ENCODE measurements at places on chromosomes 7 and 10. TPM values are rescaled to one million over a fixed set of nuclear protein-coding genes. Genes with fewer than 3 reads are reported as not detected.

Gene VPS37D
- polyA plus RNA-seq, result 2.1 TPM

Gene EVX1
- not detected for polyA plus RNA-seq

- no peak for DNase-seq
Measured at GRCh38 chr7:1964211-1964912, 268.4 kb downstream of the MAD1L1 start.

- DNase-seq, result no peak
Measured at GRCh38 chr7:67267914-67268313, 271.3 kb downstream of the TYW1 start.

Gene EPHB4
- polyA plus RNA-seq, result 58.3 TPM

Gene LIPM
- not detected for polyA plus RNA-seq

Gene ADAMTS14
- polyA plus RNA-seq, result 21.0 TPM

Gene SLC13A1
- not detected for polyA plus RNA-seq

GRCh38 chr10:128823201-128823600 is 643.8 kb upstream of the MGMT start:
- DNase-seq, result no peak

GRCh38 chr10:35552650-35553342 is 52.3 kb upstream of the GJD4 start:
- no peak for DNase-seq

- no peak for DNase-seq
Measured at GRCh38 chr7:374706-375311, 84.8 kb downstream of the FOXL3 start.

DNA sequence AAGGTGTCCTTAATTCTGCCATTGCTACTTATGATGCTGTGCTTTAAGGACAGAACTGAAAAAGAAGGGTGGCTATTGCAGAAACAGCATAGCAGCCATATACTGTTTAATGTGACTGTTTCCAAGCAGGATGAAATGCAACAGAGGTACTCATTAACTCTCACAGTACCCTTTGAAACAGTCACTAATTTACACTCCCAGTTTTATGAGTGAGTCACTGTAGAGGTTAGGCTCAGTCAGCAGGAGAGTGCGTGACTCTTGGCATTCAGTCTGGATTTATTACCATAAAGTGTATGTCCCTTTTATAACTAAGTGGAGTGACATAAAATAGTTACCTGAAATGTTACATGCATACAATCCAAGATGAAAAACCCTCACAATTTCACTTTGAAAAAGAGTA is 27.7 kb downstream of the ALDH18A1 start:
- DNase-seq, result no peak

- DNase-seq, result peak; percentile 39
Measured at GRCh38 chr10:124579011-124579399, 117.4 kb downstream of the LHPP start.

- no peak for DNase-seq
Measured at GRCh38 chr10:71264345-71265200, 52.2 kb downstream of the UNC5B start.

GRCh38 chr10:34626158-34626880 is 188.8 kb downstream of the PARD3 start:
- DNase-seq, result peak; percentile 83

- DNase-seq, result no peak
Measured at GRCh38 chr10:86344714-86345161, 21.9 kb downstream of the GRID1 start.

Gene FUOM
- 9.3 TPM for polyA plus RNA-seq

Gene LGI1
- polyA plus RNA-seq, result 26.4 TPM

Gene RTKN2
- 4.1 TPM for polyA plus RNA-seq

Gene BTBD16
- polyA plus RNA-seq, result not detected

GRCh38 chr7:129859183-129859582 is 93.6 kb downstream of the UBE2H start:
- DNase-seq, result no peak

Gene UBTD1
- polyA plus RNA-seq, result 15.9 TPM

DNA sequence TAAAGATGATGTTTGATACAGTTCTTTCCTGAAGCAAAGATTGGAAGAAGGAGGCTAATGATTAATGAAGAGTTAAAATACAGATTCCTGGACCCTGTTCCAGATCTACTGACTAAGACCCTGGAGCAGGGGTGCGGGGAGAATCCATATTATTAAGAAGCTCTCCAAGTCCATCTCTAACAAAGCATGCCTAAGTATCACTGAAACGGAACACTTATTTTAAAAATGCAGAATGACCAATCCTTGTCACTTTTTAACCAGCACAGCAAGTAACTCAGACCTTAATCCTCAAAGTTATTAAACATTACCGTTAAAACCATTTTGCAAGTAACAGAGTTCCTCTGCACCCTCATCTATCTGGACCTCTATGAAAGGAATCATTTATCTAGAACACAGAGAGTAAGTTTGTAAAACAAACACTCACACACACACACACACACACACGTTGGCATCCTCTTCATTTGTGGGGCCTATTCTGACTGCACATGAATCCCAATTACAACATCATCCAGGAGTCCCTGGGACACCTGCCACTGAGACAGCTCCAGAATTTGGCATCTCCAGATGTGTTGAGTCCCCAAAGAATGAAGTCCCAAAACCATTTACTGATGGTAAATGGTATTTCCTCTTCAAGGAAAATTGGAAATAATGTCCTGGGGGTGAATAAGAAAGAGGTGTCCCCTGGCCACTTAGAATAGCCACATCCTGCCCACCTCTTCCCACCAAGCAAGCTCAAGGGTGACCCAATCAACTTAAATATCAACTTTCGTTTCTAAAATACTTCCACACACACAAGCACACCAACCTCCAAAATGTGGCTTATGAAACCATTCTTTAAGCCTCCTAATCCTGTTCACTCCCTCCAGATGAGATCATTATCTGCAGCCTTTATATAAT is 117.5 kb downstream of the PARD3 start:
- DNase-seq, result no peak

Gene GDF10
- 2.0 TPM for polyA plus RNA-seq

- no peak for DNase-seq
Measured at GRCh38 chr10:48467669-48468068, 137.2 kb downstream of the ARHGAP22 start.

Gene ENO4
- polyA plus RNA-seq, result 0.36 TPM

DNA sequence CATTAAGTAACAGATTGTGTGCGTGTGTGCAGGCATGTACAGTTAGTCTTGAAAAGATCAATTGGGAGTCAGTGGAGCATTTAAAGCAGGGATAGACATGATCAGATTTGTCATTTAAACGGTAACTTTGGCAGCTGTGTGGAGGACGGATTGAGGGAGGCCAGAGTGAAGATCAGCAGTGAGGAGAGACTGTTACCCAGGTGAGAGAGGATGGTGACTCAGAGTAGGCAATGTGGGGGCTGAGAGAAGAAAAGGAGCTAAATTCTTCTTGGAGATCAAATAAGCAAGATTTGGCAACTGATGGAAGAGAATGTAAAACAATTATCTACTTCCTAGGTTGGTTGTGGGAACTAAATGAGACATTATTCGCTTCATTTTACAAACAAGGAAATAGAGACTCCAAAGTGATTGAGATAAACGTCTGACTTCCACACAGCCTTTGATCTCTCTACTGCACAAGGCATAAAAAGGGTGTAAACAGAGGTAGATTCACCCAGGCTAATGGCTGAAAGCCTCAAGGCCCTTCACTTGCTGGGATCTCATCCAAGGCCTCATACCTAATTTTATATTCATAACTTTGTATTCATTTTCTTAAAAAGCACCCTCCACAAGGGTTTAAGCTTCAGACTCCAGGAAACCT is 665.1 kb upstream of the GALNT17 start:
- no peak for DNase-seq

Gene CYP3A7
- not detected for polyA plus RNA-seq

GRCh38 chr7:141722529-141722928 is 14.4 kb downstream of the WEE2 start:
- DNase-seq, result no peak

Gene SPDYE1
- polyA plus RNA-seq, result 0.59 TPM

DNA sequence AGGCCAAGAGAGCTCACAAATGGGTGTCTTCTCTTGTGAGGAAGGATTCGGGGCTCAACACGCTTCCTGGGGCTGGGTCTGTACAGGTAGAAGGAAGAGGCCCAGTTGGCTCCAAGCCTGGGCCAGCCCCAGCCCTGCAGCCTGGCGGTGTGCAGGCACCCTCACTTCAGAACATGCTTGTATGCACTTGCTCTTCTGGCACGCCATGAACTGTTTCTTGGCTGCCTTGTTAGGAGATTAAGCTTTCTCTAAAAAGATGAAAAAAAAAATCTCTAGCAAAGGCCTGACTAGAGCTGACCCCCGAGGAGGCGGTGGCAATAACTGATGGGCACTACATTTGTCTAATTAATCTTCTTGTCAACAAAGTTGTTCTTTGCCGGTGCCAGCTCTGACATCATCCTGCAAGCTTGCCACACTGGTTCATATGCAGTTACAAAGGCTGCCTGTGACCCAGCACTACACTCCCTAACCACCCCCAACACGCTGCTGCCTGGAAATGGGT is 94.7 kb downstream of the WDR11 start:
- no peak for DNase-seq

Gene CYP3A4
- not detected for polyA plus RNA-seq

DNA sequence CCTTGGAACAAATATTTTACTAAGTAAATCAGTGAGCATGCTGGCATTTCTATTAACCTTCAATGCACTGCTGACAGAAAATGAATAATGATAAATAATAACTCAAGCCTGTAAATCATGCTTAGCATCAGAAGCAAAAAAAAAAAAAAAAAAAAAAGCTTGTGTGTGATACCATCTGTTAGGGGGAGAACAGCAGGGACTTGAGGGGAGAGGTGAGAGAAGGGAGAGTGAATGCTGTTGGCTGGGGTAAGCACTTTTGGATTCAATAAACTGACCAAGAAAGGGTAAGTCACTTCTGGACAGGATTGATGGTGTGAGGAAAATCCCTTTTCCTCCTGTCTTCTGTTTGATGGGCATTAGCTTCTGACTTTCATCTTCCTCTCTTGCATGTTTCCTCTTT is 996.4 kb downstream of the KCNMA1 start:
- no peak for DNase-seq

- no peak for DNase-seq
Measured at GRCh38 chr10:46555713-46556514, 544 bp downstream of the GPRIN2 start.

GRCh38 chr10:52703898-52704297 is 68.7 kb downstream of the MBL2 start:
- no peak for DNase-seq

- DNase-seq, result no peak
Measured at GRCh38 chr10:9060314-9060713, 1005.8 kb downstream of the GATA3 start.

Gene NPSR1
- polyA plus RNA-seq, result 0.17 TPM

Gene PTPN12
- 76.4 TPM for polyA plus RNA-seq

DNA sequence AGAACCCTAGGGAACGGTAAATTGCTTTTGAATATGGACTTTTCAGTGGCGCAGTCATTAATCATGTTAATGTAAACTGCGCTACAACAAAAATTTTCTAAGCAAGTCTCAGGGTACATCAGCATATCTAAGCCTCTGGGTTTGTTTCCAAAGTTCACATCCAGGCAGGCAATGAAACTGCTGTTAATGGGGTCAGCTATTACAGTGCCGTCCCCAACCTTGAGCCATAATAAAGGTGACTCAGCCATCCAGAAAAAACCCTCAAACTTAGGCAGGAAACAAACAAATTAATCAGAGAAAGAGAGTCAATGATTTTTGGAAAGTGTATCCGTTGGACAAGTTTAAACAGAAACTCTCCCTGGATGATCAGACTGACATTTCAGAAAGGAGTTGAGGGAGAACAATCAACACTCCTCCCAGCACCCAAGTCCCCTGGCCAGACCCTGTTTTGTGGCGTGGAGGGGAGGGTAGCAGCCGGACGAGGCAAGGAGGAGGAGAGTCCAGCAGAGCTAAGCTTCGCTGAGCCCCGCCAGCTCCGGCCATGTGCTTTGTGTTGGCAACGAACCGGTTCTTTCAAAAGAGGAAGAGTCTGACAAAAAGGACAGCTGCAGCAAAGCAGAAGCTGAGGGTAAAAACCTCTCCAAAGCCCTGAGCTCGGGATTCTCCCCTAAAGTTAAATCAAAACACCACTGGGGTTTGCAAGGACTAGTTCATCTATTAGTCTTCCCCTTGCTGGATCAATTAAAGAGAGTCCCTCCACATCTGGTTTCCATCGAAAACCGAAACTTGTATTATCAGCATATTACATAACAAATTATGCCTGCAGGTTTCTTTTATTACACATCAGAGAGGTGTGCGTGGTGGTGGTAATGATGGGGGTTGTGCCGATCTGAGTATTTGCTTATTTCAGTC is 3.6 kb downstream of the FAM53B start:
- DNase-seq, result peak; percentile 94

DNA sequence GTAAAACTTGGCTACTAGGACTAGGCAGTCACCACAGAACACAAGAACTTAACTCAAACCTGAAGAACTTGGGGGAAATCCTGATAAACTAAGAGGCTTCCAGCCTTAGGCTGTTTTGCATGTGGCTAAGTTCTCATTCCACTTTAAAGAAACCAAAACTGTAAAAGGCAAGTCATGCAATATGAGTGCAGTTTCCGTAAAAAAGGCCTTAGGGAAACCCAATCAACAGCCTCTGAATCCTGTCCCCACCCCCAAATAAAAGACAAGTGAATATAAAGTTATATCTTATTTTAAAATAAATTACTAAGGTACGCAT is 95.1 kb downstream of the USP6NL start:
- DNase-seq, result no peak

Gene SPRN
- polyA plus RNA-seq, result 3.5 TPM

Data from muscle of back (tissue), 13 donors.